CD4-positive, alpha-beta T cell treated with Interferon alpha-2 for 1 hour (primary cell): ENCODE measurements at places on chromosomes 16 and 17.

DNA sequence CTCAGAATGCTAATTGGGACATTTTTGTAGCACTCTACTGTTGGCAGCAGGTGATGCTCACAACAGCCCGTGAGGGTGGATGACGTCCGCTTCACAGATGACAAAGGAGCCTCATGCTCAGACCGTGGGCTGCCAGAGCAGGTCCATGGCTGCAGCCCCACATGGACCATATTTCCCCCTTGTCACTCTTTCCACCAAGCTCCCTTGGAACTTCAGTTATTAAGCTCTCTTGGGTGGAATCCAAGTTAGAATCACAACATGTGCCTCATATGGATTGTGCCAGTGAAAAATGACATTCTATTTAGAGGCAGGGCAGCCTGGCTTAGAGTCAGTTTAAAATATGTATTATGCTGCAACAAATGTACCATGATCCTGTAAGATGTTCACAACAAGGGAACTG, 33.2 kb upstream of the STH start:
- DNase-seq, result no peak

- no peak for DNase-seq
Observed at GRCh38 chr16:53071748-53072301, 17.0 kb downstream of the CHD9 start.

DNA sequence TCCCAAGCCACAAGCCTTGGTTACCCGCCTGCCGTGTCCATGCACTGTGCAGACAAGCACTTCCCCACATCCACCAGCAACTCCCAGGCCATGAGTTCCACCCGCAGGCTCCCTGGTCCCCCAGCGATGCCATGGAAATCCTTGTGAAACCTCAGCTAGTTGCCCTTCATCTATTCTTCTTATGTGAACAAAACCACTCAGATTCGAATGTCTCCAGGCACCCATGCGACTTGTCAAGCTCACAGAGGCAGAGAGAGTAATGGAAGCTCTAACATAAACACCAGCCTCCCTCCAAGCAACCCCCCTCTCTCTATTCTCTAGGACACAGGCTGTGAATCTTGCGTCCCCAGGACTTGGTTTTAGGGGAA, 182.6 kb downstream of the C16orf95 start:
- no peak for DNase-seq

GRCh38 chr17:69762766-69763165, 312.3 kb upstream of the KCNJ16 start:
- DNase-seq, result no peak

GRCh38 chr16:68664297-68664696, 19.2 kb downstream of the CDH3 start:
- no peak for DNase-seq

DNA sequence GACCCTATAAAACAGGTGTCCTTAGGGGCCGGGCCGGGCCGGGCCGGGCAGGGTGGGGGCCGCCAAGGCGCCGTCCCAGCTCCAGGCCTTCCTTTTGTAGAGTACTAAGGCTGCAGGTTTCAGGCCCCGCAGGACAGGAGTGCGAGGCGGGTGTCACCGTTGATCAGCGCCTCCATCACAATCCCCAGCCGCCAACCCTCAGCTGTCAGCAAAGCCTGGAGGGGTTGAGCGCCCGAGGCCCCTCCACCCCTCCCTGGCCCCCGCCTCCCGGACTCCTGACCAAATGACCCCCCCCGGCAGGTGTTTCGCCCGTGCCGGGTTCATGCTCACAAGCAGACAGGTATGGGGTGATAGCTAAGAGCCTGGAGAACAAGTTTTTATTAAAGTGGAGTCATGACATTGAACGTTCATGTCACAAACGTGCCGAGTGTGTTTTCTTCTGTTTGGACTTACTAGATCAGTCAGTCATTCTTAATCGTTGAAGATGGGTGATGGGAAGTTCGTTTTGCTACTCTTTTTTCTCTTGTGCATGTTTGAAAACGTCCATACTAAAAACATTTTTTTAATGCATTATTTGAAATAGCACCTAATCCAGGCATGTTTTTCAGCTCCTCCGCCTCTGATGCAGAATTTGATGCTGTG, 534 bp downstream of the ARL2BP start:
- DNase-seq, result no peak

DNA sequence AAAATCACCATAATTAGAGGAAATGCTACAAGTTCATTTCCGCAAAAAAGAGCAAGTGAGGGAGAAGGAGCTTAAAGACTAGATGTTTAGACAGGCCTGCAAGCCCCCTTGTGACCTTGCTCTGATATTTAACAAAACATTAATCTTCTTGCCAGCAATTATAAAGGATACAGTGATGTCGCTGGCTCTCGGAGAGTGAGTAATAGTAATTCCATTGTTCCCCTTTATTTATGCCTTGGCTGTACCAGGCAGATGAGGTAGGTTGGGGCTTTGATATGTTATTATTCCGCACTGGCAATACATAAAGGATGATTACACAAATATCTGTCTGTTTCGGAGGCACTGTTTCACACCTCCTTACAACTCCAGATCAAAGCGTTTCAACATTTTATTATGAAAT, 204.8 kb upstream of the SALL1 start:
- DNase-seq, result no peak

DNA sequence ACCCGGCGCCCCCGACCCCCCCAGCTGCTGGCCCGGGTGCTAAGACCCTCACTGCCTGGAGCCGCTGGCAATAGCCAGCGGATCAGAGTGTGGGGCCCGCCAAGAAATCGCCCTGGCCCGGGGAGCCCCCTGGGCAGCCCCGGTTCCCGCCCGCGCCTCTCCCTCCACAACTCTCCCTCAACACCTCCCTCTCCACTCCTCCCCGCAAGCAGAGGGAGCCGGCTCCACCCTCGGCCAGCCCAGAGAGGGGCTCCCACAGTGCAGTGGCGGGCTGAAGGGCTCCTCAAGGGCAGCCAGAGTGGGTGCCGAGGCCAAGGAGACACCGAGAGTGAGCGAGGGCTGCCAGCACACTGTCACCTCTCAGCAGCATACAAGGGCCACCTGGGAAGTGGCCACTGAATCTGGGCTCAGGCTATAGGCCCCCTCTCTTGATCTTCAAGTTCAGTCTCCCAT, 385.5 kb downstream of the SEC14L1 start:
- DNase-seq, result no peak

DNA sequence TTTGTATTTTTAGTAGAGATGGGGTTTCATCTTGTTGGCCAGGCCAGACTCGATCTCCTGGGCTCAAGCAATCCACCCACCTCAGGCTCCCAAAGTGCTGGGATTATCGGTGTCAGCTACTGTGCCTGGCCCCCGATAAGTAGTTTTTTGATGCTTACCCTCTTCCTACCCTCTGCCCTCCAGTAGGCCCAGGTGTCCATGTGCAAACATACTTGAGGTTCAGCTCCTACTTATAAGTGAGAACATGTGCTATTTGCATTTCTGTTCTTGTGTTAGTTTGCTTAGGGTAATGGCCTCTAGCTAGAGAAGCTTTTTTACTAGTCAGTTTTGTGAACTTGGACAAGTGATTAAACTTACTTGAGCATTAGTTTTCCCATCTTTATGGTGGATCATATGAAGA, 136.8 kb downstream of the HS3ST4 start:
- no peak for DNase-seq

DNA sequence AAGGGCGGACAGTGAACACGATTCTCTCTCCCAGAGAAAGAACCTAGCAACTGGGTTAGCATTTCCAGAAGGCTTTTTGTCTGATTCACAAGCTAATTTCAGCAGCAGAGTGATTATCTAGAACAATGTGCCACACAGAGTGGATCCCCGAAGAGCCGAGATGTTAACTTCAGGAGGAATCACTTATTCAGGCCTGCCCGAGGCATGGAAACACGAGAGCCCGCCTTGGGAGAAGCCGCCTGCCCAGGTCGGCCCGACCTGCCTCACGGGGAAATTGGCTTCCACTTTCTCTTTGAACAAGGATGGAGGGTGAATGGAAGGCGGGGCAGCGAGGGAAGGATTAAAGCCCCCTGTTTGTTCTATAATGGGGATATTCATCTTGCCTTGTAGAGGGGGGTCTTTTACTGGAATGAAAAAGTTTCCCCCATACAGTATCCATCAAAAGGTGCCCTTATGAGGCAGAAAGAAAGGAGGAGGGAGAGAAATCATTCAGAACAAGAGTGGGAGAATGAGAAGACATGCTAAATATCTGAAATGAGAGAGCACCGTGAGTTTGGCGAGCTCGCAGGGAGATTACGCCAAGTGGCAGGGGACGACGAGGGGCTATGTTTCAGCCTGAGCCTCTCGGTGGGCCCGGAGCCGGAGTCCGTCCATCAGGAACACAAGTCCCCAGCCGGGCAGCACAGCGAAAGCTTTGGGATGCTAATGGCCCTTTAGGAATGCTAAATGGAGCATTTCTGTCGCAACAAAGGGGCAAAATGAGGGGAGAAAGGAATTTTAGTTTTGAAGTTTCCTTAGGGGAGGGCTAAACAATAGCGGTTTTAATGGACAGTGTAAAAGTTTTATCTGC, 33.0 kb downstream of the NTN1 start:
- DNase-seq, result no peak

DNA sequence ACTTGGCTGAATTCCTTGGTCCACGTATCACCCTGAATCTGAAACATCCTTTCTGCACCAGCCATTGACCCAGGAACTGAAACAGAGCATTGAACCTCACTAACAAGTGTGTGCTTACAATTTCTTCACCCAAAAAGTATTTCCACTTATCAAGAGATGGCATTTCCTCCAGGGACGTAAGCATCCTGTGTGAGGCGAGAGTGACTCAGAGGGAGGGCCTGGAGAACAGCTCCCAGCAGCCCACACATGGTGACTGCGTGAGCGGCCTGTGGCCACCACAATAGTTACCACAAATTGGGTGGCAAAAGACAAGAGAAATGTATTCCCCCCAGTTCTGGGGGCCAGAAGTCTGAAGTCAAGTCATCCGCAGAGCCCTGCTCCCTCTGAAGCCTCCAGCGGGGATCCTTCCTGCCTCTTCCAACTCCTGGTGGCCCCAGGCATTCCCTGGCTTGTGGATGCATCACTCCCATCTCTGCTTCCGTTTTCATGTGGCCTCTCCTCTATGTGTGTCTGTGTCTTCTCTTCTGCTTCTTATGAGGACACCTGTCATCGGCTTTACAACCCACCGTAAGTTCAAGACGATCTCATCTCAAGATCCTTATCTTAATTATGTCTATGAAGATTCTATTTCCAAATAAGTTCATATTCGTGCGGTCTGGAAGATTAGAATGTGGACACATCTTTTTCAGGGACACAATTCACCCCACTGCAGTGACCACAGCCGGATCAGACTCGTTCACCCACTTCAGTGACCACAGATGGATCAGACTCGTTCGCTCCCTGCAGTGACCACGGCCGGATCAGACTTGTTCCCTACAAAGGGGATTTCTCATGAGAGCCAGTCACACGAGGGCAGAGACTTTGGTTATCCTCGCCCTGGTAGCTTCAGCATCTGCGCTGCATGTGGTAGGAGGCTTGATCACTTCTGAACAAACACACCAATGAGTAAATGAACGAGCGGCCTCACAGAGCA, 122.6 kb upstream of the FOXF1 start:
- no peak for DNase-seq

DNA sequence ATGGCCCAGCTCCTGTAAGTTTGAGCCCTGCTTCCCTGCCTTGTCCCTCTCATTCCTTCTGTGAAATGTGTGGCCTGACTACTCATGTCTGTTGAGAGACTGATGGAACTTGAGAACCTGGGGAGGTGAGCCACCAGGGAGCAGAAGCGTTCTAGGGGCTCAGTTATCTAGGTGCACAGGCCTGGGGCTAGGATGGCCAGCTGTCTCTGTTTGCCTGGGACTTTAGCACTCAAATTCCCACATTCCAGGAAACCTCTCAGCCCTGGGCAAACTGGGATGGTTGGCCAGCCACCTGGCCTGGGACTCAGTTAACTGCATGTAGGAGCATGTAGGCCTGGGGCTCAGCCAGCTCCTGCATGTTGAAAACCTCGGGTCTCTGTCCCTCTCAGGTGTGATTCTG, 9.3 kb upstream of the EPN3 start:
- DNase-seq, result no peak

GRCh38 chr16:70257391-70257790, 5.7 kb upstream of the EXOSC6 start:
- no peak for DNase-seq

- DNase-seq, result no peak
Observed at GRCh38 chr16:86048882-86049585, 150.1 kb downstream of the IRF8 start.

DNA sequence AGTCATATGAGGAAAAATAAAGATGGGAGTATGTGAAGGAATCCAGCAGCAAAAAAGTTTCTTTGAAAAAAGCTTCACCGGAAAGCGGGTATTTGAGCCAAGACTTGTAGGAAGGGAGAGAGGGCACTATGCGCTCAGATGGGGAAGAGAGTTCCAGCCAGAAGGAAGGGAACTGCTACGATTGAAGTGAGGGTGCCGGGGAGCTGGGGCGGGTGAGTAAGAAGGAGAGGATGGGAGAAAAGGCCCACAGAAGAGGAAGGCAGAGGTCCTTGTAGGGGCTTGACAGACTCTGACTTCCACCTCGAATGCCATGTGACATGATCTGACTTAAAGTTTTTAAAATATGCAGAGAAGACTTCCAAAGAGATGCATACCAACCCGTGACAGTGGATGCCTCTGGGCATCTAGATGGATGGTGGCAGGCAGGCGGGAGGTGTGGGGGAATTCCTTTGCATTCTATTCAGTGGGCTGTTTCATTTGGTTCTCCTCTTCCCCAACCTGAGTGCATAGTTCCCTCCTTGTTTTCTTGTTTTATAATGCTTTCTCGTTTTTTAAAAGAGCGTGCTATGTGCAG, 44.9 kb downstream of the CDRT4 start:
- no peak for DNase-seq

GRCh38 chr16:59698346-59699020, 964.4 kb upstream of the GOT2 start:
- DNase-seq, result no peak

GRCh38 chr17:4725646-4726310, 5.5 kb upstream of the MED11 start:
- no peak for DNase-seq

GRCh38 chr17:47009759-47010594, 30.9 kb upstream of the RPRML start:
- DNase-seq, result no peak

DNA sequence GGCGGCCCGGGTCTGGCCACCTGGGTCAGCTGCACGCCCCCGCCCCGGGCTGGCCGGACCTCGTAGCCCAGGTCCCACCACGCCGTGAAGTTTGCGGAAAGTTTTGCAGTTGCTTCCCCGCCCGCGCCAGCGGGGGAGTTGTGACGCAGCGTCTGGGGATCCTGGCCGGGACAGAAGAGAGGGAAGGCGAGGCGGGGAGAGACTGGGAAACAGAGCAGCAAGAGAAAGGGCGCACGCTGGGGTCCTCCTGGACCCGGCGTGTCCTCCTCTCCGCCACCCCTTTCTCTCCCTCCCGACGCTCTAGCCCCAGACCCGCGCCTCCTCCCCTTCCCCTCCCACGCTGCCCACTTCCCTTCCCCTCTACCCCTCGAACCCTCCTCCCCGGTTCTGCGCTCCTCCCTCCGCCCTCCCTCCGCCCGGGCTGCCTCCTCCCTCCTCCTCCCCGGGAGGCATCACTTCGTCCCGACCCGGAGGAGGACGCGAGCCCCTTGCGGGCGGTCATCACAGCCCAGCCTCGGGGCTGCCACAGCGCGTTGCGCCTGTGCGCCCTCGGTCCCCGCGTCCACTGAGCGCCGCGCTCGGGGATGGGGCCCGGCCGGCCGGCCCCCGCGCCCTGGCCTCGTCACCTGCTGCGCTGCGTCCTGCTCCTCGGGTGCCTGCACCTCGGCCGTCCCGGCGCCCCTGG, at the start of gene MRC2:
Gene MRC2, plus strand, starts transcription at position 452 of the 685 bp plus-strand sequence. Its CDS starts 133 bp downstream, at position 585.
- DNase-seq, result no peak

GRCh38 chr17:66636111-66636510, 198.8 kb upstream of the CACNG5 start:
- no peak for DNase-seq
